ENCODE measurements at places on chromosomes 3 and 15.
A peak's percentile ranks its signal among the peaks of the same experiment; 100 is the strongest.

GRCh38 chr3:4866866-4867265, 112.4 kb upstream of the BHLHE40 start:
- peak; percentile 89 for DNase-seq
- H3K27ac ChIP-seq: peak overlapping the region; percentile 1
- H3K4me3 ChIP-seq: no peak overlapping the region
- peaks cover 5% of the 10 kb centered on the region for H3K4me1 ChIP-seq
- no peaks in the 10 kb centered on the region for H3K36me3 ChIP-seq
- no peaks in the 10 kb centered on the region for H3K27me3 ChIP-seq

DNA sequence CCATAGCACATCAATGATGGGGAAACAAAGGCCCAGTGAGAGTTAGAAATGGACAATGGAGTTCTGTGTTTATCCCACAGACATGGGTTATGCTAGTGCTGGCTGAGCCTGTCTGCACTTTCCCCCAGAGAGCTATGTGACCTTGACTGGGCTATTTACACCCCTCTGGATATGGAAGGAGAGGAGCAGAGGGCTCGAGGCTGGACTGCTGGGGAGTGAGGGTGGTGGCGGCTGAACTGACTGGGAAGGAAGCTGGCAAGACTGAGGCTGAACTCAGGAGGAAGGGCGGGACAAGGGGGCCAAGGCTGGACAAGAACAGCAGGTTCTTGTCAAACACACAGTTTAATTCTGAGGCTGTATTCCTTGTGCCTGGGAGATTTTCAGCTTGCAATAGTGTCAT, 10.8 kb upstream of the INSYN1 start:
- H3K27me3 ChIP-seq: no peaks in the 10 kb centered on the region
- H3K27ac ChIP-seq: no peak overlapping the region
- peak; percentile 98 for DNase-seq
- no peak overlapping the region for H3K4me3 ChIP-seq

DNA sequence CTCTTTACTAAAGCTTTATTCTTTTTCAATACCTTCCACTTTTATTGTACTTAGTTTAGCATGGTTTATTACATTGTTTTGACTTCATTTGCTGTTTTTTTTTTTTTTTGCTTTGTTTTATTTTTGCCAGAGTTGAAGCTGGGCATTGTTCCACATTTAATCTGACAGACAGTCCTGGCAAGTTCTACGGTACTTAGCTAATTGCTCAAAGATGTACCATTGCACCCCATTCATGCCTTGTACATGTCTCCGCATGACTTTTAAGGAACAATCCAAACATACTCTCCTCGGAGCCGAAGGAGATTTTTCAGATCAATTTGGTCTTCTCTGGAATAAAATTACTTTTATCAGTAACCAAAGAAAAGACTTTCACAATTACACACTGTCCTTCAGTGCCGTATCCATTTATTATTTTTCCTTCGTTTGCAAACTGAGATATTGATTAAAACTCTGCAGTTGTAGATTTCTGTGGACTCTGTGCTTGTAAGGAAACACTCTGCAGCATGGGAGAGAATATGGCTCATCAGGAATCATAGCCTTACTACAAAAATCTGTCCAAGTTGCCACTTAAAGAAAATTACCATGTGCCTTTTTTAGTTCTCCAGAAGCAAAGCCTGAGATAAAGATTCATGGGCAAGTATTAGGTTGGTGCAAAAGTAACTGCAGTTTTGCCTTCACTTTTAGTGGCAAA, 952.0 kb downstream of the AGBL1 start:
- peaks cover 13% of the 10 kb centered on the region for H3K4me1 ChIP-seq
- H3K36me3 ChIP-seq: no peaks in the 10 kb centered on the region
- no peaks in the 10 kb centered on the region for H3K27me3 ChIP-seq

DNA sequence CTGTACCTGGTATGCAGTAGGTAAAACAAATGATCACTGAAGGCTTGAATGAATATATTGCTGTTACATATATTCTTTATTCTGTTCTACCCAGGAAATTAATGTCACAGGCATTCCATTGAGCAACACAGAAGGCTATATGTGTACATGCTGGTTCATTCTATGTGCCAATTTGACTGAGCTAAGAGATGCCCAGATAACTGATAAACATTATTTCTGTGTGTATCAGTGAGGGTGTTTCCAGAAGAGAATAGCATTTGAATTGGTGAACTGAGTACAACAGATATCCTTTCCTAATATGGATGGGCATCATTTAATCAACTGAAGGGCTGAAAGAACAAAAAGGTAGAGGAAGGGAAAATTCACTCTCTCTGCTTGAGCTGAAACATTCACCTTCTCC, 886.8 kb downstream of the FHIT start:
- H3K27me3 ChIP-seq: no peaks in the 10 kb centered on the region
- no peak for DNase-seq
- no peaks in the 10 kb centered on the region for H3K36me3 ChIP-seq
- no peaks in the 10 kb centered on the region for H3K4me1 ChIP-seq

- no peak for DNase-seq
- no peaks in the 10 kb centered on the region for H3K4me1 ChIP-seq
- H3K27ac ChIP-seq: no peak overlapping the region
Measured at GRCh38 chr15:46213551-46213950, 578.7 kb downstream of the SQOR start.

- no peak overlapping the region for H3K4me3 ChIP-seq
- H3K36me3 ChIP-seq: no peaks in the 10 kb centered on the region
- H3K4me1 ChIP-seq: no peaks in the 10 kb centered on the region
- DNase-seq: no peak
Measured at GRCh38 chr3:109050591-109051167, 67.3 kb downstream of the MORC1 start.

- H3K27me3 ChIP-seq: no peaks in the 10 kb centered on the region
- no peak overlapping the region for H3K4me3 ChIP-seq
- DNase-seq: no peak
- no peak overlapping the region for H3K27ac ChIP-seq
- no peaks in the 10 kb centered on the region for H3K36me3 ChIP-seq
Measured at GRCh38 chr3:82940124-82940523, 1178.7 kb upstream of the GBE1 start.

- H3K4me1 ChIP-seq: no peaks in the 10 kb centered on the region
- H3K27ac ChIP-seq: no peak overlapping the region
- H3K27me3 ChIP-seq: no peaks in the 10 kb centered on the region
Measured at GRCh38 chr3:192929146-192929545, 11.5 kb upstream of the MB21D2 start.

GRCh38 chr3:141482245-141482922, 4.4 kb upstream of the RASA2 start:
- H3K4me1 ChIP-seq: peaks cover 4% of the 10 kb centered on the region
- no peaks in the 10 kb centered on the region for H3K27me3 ChIP-seq
- no peak overlapping the region for H3K27ac ChIP-seq
- no peaks in the 10 kb centered on the region for H3K36me3 ChIP-seq
- no peak for DNase-seq

GRCh38 chr3:195012100-195012499, 258.9 kb downstream of the XXYLT1 start:
- H3K27me3 ChIP-seq: no peaks in the 10 kb centered on the region
- H3K36me3 ChIP-seq: no peaks in the 10 kb centered on the region
- no peak for DNase-seq
- H3K27ac ChIP-seq: no peak overlapping the region

GRCh38 chr15:20340331-20340811, 201.2 kb downstream of the GOLGA6L6 start:
- H3K27me3 ChIP-seq: no peaks in the 10 kb centered on the region
- no peak for DNase-seq
- H3K4me3 ChIP-seq: no peak overlapping the region
- no peak overlapping the region for H3K27ac ChIP-seq

DNA sequence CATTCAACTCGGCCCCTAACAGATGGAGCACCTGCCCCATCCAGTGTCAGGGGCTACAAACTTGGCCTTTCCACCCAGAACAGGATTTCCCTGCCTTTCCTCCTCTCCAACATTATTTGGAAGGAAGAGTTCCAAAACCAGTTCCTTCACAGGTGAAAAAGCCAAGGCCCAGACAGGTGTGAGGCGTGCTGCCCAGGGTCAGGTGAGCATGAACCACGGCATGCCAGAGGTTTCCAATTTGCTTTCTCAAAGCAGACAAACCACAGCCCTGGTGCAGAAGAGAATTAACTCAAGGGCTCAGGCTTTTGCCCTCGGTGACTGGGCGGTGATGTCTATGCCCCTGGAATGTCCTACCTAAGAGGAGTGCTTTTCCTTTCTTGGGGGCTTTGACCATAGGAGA, 43.2 kb downstream of the LDHAL6B start:
- no peak overlapping the region for H3K27ac ChIP-seq
- H3K4me3 ChIP-seq: no peak overlapping the region
- H3K27me3 ChIP-seq: no peaks in the 10 kb centered on the region
- no peak for DNase-seq
- peaks cover 4% of the 10 kb centered on the region for H3K36me3 ChIP-seq

GRCh38 chr3:37969596-37970100, 20.9 kb upstream of the VILL start:
- no peak overlapping the region for H3K27ac ChIP-seq
- H3K27me3 ChIP-seq: no peaks in the 10 kb centered on the region
- peaks cover 53% of the 10 kb centered on the region for H3K36me3 ChIP-seq
- H3K4me1 ChIP-seq: peaks cover 16% of the 10 kb centered on the region
- H3K4me3 ChIP-seq: no peak overlapping the region

- H3K4me3 ChIP-seq: no peak overlapping the region
- DNase-seq: no peak
- H3K36me3 ChIP-seq: no peaks in the 10 kb centered on the region
- H3K27ac ChIP-seq: peak overlapping the region; percentile 55
- H3K4me1 ChIP-seq: no peaks in the 10 kb centered on the region
- no peaks in the 10 kb centered on the region for H3K27me3 ChIP-seq
Measured at GRCh38 chr3:100269410-100270214, 8.8 kb downstream of the TBC1D23 start.

DNA sequence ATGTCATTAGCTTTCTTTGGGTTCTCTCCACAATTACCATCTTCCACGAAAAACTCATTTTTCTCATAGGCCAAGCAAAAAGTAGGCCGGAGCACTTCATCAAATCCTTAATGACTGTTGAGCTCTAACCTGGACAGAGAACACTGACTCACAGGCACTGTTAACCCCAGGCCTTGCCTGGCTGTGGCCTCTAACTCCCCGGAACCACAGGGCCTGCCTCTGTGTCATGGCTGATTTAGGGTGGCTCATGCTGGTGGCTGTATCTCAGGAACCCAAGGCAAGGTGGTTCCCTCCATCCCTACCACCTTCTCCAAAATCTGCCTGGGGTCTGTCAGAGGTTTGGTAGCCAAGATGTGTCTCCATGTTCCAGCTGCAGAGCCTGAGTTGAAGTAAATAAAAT, 3.6 kb downstream of the CRTAP start:
- H3K27ac ChIP-seq: no peak overlapping the region
- no peak for DNase-seq
- no peak overlapping the region for H3K4me3 ChIP-seq
- no peaks in the 10 kb centered on the region for H3K36me3 ChIP-seq

DNA sequence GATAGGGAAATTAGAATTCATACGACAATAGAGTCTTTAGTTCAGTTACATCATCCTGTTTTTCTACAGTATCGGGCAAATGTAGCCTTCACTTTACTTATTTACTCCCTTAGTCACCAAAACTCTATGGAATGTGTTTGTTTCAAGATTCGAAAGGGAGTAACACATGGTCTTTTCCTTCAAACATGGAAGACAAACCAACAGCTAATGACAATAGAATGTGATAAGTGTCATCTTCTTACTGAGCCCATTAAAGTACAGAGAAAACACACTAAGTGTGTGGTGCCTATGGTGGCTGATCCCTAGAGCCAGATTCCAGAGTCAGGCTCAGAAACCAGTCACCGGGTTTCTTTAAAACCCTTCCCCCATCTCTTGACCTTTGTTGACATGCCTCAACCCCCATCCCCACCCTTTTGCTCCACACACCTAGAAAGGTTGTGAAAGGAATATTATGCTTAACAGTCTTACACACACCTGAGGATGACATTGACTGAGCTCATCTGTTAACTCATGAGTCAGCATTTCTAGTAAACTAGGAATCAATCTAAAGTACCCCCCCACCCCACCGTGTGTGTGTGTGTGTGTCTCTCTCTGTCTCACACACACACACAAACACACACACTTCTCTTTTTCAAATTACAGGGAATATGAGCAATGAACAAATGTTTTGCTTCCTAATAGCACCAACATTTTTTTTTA, 549.6 kb upstream of the CCDC54 start:
- H3K4me1 ChIP-seq: no peaks in the 10 kb centered on the region
- no peak for DNase-seq
- H3K36me3 ChIP-seq: no peaks in the 10 kb centered on the region

GRCh38 chr3:183129243-183129642, 29.9 kb upstream of the MCCC1 start:
- no peak for DNase-seq
- H3K36me3 ChIP-seq: no peaks in the 10 kb centered on the region
- H3K4me1 ChIP-seq: no peaks in the 10 kb centered on the region
- no peak overlapping the region for H3K27ac ChIP-seq
- peaks cover 2% of the 10 kb centered on the region for H3K27me3 ChIP-seq

DNA sequence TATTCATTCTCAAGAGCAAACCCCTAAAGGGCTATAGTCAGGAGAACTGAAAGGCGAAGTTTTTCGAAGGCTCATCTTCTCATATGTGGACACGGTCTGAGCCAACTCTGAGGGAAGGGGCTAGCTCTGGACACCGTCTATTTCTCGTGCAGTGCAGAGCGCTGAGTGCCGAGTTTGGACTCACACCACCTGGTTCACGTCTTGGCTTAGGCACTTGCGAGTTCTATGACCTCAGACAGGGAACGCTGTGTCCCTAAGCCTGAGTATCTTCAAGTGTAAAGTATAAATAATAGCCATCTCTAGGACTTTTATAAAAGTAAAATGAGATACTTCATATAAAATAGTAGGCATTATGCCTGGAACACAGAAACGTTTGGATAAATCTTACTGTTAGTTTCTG, 223.7 kb downstream of the FMN1 start:
- no peak for DNase-seq
- no peak overlapping the region for H3K4me3 ChIP-seq
- H3K27ac ChIP-seq: no peak overlapping the region
- H3K36me3 ChIP-seq: no peaks in the 10 kb centered on the region
- no peaks in the 10 kb centered on the region for H3K4me1 ChIP-seq
- peaks cover 4% of the 10 kb centered on the region for H3K27me3 ChIP-seq

DNA sequence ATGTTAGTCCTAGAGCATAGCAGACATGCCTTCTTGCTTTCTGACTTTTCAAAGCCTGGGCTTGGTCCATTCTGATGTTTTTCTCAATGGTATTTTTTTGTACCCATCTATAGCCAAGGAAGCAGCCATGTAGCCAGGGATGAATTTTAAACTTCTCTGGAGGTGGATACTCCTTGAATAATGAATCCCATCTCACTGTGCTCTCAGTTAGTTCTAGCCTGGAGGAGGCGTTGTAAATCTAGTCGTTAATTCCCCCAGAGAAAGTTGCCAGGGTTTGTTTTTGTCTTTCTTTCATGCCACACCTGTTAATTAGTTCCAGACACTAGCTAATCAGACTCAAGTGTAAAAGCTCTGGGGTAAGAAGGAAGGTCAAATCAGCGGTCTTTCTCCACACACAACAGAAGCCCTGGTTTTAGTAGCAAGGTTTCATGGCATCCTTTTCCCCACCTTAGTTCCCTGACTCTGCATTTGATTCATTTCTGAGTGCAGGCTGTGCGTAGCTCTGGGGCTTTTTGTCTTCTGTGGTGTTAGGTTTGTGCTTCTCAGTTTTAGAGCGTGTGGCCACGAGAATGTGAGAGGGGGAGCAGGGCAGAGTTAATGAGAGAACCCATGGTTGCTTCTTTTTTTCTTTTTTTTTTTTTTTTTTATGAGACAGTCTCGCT, 19.7 kb downstream of the PTPRG start:
- H3K4me3 ChIP-seq: no peak overlapping the region
- no peak for DNase-seq
- H3K27me3 ChIP-seq: no peaks in the 10 kb centered on the region
- H3K27ac ChIP-seq: no peak overlapping the region

GRCh38 chr3:93994056-93994455, 14.1 kb downstream of the ARL13B start:
- H3K4me1 ChIP-seq: no peaks in the 10 kb centered on the region
- no peak overlapping the region for H3K27ac ChIP-seq
- no peaks in the 10 kb centered on the region for H3K27me3 ChIP-seq
